ENCODE measurements at places on chromosomes 16 and 17.
A peak's percentile ranks its signal among the peaks of the same experiment; 100 is the strongest.

GRCh38 chr17:28030386-28030785, 12.1 kb upstream of the NLK start:
- peaks cover 2% of the 10 kb centered on the region for H3K27me3 ChIP-seq
- no peaks in the 10 kb centered on the region for H3K4me1 ChIP-seq
- no peak overlapping the region for H3K27ac ChIP-seq

DNA sequence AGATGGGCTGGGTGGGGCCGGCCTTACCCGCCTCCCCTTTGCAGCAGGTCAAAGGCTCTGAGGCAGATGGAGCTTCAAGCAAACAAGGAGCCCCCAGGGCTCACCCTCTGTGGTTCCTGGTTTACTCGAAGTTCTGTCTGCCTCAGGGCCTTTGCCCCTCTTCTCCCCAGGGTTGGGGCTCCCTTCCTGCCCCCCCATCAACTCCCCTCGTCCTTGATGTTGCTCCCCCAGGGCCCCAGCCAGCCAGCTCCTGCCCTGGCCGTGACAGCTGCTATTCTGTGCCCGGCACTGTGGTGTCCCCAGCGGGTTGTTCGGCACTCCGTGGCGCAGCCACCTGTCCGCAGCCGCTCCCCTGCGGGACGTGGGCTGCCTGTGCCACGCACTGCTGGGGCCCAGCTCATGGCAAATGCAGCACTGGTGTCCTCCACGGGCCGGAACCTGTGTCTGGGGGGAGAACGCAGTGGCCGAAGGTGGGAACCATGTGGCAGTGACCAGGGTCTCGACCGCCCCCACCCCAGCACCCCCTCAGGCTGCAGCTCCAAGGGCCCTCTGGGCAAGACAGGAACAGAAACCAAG, 4.3 kb upstream of the METRN start:
- H3K4me3 ChIP-seq, result no peak overlapping the region
- H3K27ac ChIP-seq, result no peak overlapping the region
- H3K36me3 ChIP-seq, result no peaks in the 10 kb centered on the region
- H3K27me3 ChIP-seq, result peaks cover 7% of the 10 kb centered on the region

GRCh38 chr17:75155191-75155601, 884 bp upstream of the JPT1 start:
- DNase-seq, result no peak
- peaks cover 31% of the 10 kb centered on the region for H3K4me1 ChIP-seq
- H3K36me3 ChIP-seq, result no peaks in the 10 kb centered on the region
- H3K27ac ChIP-seq, result peak overlapping the region; percentile 78
- H3K27me3 ChIP-seq, result no peaks in the 10 kb centered on the region

DNA sequence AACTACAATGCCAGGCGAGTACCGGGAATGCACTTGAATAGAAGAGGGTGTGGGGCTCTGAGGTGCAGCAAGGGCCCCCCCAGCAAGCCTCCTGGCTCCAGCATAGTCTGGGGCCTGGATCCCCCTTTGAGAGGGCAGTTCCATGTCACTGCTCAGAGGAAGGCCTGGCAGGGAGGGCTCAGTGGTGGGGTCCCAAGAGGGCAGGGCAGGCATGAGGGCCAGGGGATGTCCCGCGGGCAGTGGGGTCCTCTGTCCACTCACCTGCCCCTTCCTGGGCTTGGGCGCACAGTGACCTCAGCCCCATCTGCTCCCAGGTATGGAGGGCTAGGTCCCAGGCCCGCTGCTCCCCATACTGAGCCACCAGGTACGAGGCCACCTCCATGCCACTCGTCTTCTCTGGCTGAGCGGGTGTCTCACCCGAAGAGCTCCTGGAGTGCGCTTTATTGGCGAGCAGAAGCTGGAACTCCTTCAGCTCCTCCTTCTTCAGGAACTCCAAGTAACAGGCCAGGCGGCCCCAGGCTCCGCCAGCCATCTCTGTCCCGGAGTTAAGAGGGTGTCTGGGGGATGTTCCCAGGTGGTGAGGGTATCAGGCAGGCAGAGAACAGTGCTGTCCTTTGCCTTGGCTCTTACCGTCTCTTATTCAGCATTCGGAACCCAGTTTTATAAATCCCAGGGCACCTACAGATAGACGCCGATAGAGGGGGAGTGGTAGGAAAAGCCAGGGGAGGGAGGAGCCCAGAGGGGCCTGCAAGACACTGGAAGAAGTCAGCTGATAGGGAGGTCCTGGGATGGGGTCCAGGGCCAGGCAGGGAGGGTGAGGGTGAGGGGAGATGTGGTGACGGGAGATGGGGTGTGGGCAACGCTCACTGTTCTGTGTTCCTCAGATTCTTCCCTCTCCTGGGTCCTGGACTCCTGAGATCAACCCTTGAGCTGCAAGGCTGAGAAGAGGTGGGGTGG, 605 bp downstream of the NLRP1 start:
- peak overlapping the region; percentile 86 for H3K27ac ChIP-seq

DNA sequence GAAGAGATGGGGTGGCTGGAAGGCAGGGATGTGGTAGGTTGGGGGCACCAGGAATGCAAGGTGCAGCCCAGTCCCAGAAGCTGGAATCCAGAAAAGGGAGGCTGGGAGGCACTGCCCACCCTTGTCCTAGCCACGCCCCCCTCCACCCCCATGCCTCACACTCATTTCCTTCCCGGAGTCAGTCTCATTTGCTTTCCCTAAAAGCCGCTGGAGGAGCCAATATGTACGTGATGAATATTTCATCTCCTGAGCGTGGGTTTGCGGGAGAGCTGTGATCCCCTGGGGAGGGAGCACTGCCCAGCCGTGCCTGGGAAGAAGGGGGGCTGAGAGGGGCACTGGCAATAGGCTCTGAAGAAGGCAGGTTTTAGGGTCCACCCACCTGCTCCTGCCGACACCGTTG, 124.5 kb upstream of the LHX1 start:
- no peak for DNase-seq
- H3K36me3 ChIP-seq, result no peaks in the 10 kb centered on the region
- no peak overlapping the region for H3K27ac ChIP-seq
- no peaks in the 10 kb centered on the region for H3K4me1 ChIP-seq

- H3K4me1 ChIP-seq, result no peaks in the 10 kb centered on the region
- H3K27ac ChIP-seq, result no peak overlapping the region
- H3K4me3 ChIP-seq, result no peak overlapping the region
- peaks cover 7% of the 10 kb centered on the region for H3K36me3 ChIP-seq
- no peaks in the 10 kb centered on the region for H3K27me3 ChIP-seq
Measured at GRCh38 chr16:11147754-11148444, 108.1 kb downstream of the SOCS1 start.

- DNase-seq, result no peak
- H3K27ac ChIP-seq, result no peak overlapping the region
- H3K4me3 ChIP-seq, result no peak overlapping the region
- no peaks in the 10 kb centered on the region for H3K27me3 ChIP-seq
Measured at GRCh38 chr17:19248928-19249574, 11.9 kb downstream of the EPN2 start.

DNA sequence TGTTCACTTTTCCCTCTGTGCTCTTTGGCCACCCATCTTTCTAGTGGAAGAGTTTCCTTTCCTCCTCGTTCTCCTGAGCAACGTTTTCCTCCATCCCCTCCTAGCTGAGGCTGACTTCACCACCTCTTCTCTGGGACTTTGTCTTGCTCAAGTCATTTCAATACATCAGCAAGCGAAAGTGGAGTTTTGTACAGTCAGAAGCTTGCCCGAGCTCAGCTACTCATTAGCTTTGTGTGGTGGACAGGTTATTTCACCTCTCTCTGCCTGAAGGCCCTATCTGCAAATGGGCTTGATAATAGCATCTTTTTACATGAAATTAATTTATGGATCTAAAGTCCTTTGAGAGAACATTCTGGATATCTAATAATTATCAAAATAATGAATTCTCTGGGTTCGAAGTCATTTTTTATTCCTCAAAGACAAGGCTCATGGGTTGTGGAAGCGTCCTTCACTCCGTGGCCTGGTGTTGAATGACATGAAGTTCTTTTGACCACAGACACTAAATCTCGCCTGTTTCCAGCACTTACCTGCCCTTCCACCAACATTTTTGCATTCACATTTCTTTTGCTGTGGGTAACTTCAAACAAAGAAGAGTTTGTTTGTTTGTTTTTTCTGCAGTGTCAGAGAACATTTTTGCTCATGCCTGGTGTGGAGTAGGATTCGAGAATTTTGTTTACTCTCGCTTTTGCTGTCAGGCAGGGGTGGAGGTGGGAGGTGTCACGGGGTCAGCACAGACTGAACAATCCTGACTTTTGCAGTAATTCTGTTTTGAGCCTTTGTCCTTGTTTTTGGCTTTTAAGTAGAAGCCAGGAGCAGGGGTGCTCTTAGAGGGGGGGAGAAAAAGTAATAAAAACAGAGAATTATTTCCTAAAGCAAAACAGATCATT, 155.0 kb upstream of the CACNG5 start:
- no peak overlapping the region for H3K27ac ChIP-seq
- H3K4me3 ChIP-seq, result no peak overlapping the region
- H3K4me1 ChIP-seq, result no peaks in the 10 kb centered on the region
- DNase-seq, result no peak
- no peaks in the 10 kb centered on the region for H3K27me3 ChIP-seq
- H3K36me3 ChIP-seq, result no peaks in the 10 kb centered on the region
